ENCODE measurements at places on chromosomes 13 and 19. TPM values are rescaled to one million over a fixed set of nuclear protein-coding genes. Genes with fewer than 3 reads are reported as not detected.

DNA sequence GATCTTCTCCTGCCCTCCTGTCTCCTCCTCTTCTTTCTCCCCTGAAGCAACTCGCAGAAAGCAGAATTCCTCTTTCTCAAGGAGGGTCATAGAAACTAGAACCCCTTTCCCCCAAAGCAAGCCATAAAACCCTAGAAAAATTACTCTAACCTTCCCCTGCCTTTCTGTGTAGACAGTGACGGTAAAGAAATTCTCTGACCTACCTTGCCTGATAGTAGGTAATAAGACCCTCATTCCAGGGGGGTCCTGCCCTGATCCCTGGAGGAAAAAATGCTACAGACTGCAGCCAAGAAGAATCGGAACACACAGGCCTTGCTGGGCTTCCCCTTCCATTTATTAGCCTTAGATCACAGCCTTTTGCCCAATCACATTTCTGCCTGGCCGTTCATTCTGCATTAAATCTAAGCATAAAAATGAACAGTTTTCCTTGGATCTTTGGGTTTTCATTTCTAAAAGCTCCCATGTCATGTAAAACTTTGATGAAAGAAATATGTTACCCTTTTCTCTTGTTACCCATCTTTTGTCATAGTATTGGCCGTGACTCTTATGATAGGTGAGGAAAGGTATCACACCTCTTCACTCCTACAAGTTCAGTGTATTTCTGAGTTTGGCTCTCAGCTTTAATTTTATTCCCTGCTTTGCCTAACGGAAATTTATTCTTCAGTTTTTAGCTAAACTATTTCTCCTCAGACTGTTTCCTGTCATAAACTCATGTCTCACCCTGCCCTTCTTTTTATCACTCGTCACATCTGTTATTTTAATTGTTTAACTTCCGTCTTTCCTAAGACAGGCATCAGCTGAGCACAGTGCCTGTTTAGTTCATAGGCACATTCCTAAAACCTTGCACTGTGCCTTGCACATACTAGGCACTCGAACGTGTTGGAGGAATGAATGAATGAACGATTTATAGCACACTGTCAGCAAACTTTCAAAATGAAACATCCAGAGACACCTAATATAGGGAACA lies 20.4 kb upstream of the CPB2 start:
- DNase-seq = peak; percentile 19

Gene PLIN4
- 0.08 TPM for polyA plus RNA-seq

Gene A1BG
- 38.0 TPM for polyA plus RNA-seq

- DNase-seq = no peak
Measured at GRCh38 chr19:2922987-2923386, 21.8 kb downstream of the ZNF77 start.

- DNase-seq = no peak
Measured at GRCh38 chr13:84126671-84127171, 244.4 kb upstream of the SLITRK1 start.

Gene ZNF615
- polyA plus RNA-seq = 12.1 TPM

DNA sequence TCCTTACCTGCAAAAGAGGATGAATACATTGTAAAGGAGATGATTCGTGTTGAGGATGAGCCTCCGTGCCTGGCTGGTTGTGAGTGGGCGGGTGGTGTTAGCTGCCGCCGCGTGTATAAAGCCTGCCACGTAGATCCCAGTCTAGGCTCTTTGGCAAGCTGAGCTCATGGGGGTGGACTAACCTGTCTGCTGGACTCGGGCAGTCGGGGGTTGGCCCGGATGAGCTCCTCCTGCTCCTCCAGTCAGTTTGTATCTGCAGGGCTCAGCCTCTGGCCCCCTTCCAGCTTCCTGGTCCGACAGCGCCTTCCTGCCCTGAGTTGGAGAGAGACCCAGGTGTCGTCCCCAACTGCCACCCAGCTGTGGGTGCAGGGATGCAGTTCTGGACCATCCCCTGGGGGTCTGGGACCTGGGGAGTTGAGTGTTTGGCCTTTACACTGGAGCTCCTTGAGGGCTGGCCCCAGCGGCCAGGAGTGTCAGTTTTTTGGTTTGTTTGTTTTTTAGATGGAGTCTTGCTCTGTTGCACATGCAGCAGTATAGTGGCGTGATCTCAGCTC lies 20.9 kb downstream of the TECR start:
- DNase-seq = no peak

Gene RGL3
- polyA plus RNA-seq = not detected

Measured in naive thymus-derived CD4-positive, alpha-beta T cell (primary cell).